ENCODE measurements at places on chromosomes 2 and 18. TPM values are rescaled to one million over a fixed set of nuclear protein-coding genes. Genes with fewer than 3 reads are reported as not detected.

DNA sequence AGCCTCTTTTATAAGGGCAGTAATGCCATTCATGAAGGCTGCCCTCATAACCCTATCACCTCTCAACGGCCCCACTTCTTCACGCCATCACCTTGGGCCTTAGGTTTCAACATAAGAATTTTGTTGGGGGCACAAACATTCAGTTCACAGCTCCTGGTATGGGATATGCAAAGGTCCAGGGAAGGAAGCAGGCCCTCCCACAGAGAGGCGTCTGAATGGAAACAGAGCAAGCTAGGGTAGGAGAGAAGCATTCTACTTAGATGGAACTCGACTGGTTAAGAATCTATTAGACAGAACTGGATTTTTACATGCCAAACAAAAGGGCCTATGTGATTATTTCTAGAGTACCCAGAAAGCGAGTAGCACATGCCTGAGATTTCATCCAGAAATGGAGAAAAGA, 42.8 kb downstream of the PROKR1 start:
- no peak for DNase-seq

- no peak for DNase-seq
Measured at GRCh38 chr2:196200557-196200956, 29.2 kb upstream of the STK17B start.

- DNase-seq, result no peak
Measured at GRCh38 chr2:65952966-65953761, 481.8 kb upstream of the MEIS1 start.

- DNase-seq, result no peak
Measured at GRCh38 chr2:219612577-219613286, 14.7 kb upstream of the SLC4A3 start.

DNA sequence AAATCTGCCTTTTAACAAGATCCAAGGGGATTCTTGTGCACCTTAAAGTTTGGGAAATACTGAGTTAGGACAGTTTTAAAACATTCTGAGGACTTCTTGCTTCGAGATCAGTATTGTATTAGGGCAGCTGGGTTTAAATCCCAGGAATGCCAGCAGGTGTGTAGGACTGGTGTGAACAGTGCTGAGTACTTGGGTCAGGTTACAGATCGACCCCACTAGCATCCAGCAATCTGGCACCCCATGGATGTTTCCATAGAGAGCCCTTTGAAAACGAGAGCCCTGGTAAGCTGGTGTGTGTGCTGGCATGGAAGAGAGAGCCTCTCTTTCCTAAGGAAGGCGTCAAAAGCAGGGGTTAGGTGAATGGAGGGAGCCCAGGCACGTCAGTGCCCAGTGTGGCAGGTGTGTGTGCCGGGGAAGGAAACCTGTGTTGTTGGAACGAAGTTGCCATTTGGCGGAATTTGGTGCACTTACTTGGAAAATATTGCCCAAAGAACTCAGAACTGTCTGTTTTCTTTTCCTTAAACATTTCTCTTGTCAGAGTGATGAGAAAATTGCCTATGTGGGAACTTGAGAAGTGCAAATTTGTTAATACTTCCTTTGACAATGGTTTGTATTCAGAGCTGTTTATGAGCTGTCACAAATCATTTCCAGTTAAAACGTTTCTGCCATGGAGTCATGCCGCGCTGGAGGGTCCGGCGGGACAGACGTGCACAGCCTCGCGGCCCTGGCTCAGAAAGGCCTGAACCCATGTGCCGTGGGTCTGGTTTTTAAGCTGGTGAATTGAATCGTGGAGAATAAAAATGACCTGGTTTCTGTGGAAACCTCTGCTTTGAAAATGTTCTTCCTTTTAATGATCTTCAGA, 38.1 kb downstream of the LDLRAD4 start:
- DNase-seq, result no peak

GRCh38 chr2:196873511-196873910, 53.0 kb downstream of the PGAP1 start:
- no peak for DNase-seq

DNA sequence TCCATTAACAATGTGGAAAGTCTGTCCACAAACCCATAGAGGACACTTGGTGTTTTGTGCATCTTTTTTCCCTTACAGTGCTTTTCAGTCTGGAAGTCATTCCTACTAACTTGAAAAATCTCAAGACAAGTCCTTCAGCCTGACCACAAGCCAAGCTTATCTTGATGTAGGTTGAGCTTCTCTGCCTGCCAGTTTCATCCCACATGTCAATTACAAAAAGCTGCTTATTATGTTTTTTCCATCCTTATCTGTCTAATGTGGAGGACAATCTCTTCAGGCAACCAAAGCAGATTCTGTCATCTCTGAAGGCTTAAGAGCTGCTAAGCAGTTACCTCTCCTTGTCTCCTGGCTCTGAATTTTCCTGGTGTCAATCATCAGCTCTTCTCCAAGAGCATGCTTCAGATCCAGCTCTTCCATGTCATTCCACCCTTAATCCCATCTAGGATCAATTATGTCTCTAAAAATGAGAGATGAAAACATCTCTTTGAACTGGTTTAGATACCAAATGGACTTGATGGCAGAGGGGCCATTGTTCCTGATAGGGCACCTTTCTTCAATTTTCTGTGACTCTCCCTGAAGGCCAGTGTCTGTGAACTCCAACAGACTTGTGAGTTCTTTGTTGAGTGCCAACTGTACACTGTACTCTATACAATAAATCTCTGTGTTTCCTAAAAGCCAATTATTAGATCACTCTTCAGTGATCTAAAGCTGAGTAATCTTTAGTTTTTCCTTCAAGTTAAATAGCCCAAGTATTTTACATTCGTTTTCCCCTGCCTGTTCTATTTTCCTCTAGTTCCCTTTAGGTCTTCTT, 208.6 kb downstream of the RBM43 start:
- DNase-seq, result no peak

- DNase-seq, result no peak
Measured at GRCh38 chr2:200100027-200100426, 144.6 kb downstream of the MAIP1 start.

DNA sequence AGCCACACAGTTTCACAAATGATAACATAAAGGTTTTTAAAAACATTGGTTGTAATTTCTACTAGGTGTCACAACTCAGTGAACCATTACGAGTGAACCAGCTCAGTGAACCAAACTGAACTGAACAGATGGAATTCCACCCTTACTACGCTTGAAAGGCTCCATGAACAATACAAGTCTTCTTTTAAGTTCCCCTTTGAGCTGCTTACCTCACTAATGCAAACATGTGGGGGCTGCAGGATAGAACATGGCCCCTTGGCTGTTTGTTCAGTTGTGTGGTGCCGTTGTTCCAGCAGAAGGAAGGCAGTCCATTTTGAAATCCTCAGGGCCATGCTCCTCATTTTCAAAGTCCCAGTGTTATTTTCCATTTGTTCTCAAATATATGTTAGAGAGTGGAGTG, 30.7 kb upstream of the KLHL14 start:
- DNase-seq, result no peak

GRCh38 chr2:234261736-234262135, 211.2 kb downstream of the SPP2 start:
- DNase-seq, result peak; percentile 88

- peak; percentile 97 for DNase-seq
Measured at GRCh38 chr2:19711470-19712372, 190.1 kb downstream of the TTC32 start.

DNA sequence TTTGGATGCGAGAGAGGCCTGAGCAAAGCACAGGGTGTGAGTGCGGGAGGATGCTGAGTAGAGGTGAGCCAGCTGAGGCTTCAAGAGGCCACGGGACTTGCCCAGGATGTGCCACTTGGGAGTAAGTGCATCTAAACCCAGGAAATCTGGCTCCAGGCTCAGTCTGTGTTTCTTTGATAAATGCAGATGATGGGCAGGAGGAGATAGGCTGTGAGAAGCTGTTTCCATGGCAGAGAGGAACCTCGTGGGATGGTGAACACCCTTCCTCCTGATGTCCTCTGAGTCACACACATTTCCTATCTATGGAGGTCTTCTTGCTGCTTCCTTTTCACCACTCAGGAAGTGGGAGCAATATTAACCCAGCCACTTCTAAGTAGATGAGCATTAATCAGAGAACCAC, 38.4 kb upstream of the CELF4 start:
- DNase-seq, result no peak

- no peak for DNase-seq
Measured at GRCh38 chr2:170514140-170514539, 201.0 kb upstream of the SP5 start.

DNA sequence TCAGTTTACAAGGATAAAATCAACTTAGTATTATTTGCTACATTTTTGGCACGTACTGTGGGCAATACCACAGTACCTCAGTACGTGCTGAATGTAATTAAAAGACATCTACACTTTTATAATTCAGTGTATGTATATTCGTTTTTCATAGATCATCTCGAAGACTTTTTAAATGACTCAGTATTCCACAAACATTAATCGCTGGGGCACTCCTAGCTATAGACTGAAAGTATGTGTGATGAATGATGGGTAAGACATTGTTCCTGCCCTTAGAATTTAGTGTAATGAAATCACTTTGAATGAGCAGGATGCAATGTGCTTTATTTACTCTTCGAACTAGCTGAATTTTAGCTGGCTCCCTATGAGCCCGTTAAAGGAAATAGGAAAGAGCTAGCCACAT, 245.6 kb upstream of the RASGRP3 start:
- no peak for DNase-seq

DNA sequence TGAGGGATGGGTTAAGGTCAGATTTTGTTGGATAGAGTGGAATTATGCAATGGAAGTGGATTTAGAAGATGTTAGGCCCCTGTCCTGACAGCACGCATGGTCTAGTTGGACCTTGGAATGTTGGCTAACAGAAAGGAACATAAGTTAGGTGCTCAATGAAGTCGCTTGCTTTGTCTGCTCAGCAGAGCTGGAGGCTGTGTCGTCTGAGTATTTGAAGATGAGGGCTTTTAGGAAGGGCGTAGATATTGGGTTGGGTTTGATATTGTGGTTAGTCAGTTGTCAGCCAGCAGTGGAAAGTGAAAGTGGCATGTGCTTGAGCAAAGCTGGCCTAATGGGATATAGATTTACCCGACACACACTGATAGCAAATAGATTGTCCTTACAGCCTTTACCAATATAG, 239.3 kb downstream of the PRKCE start:
- no peak for DNase-seq

DNA sequence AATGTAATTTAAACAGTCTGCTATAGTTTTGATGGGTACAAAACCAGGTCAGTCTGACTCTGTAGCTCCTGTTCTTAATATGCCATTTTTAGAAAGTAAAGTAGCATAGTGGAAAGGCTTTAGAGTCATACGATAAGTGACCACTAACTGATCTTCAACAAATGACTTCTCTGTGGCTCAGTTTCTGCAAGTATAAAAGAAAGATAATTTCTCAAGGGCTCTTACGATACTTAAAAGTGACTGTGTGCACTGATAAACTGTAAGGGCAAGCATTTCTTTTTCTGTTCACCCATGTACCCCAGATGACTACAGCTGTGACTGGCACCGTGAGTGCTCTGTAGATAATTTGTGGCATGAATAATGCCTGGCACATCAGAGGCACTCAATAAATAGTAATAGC, 178.7 kb downstream of the LCLAT1 start:
- DNase-seq, result no peak

DNA sequence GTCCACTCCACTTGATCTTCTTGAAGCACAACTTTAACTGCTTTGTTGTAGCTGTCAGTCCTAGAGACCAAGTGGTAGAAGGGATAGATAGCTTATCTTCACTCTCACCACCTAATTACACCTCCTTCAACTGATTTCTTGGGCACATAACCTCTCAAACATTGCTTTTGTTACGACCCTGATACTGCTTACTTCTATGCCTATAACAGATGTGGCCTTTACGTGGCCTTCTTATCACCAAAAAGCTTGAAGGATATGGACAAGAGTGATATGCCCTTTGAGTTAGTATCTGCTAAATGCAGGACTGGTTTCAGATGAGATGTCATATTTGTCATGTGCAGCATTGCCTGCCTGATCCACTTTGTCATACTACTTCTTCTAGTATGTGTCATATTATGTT, 847.2 kb downstream of the TDRD15 start:
- no peak for DNase-seq

GRCh38 chr18:12779456-12779855, 76.6 kb downstream of the PSMG2 start:
- no peak for DNase-seq

GRCh38 chr18:22191923-22192322, 22.5 kb downstream of the GATA6 start:
- DNase-seq, result no peak

GRCh38 chr18:8996771-8997432, 105.6 kb upstream of the NDUFV2 start:
- DNase-seq, result no peak

DNA sequence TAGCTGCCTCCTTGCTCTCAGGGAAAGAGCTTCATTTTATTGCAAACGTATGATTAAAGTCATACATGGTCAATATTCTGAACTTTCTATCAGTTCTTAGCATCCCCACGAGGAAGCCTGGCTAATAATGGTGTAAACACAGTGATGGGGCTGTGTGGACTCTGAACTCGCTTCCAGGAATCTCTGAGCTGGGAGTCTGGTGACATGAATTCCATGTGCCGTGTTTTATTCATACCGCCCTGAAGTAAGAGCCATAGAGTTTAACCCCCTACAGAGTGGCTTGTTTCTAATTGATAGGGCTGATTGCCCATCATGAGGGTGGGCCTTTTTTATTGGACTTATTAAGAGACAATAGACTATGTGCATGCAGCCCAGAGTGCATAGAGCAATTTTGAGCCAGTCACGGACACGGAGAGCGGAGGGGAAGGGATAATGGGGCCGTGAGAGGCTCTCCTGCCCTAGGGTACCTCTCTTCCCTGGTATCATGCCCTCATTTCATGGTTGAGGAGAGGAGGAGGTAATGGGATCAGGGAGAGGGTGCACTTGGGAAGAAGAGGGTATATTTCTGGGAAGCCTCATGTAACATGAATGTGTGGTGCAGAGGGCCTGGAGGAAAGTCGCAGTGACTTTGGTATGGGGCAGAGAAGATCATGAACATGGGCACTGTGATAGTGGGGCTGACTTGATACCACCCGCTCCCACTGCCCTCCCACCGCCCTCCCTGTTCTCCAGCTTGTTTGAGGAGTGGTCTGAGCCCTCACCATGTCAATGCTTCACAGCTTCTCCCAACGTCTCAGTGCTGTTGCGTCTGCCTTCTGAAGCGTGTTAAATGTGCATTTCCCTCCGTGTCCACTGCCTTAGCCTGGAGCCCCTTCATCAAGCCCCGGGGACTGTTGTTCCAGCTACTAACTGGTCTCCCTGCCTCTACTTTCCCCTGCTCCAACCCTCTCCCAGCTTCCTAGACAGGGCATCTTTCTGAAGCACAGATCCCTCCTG, 73.2 kb downstream of the IL1R2 start:
- no peak for DNase-seq

CAMKMT gene
- 12.1 TPM for total RNA-seq

ZNF385B gene
- 1.2 TPM for total RNA-seq

IL37 gene
- not detected for total RNA-seq

ARHGAP15 gene
- not detected for total RNA-seq

CKAP2L gene
- 0.83 TPM for total RNA-seq

TWIST2 gene
- 13.7 TPM for total RNA-seq

EHD3 gene
- 39.4 TPM for total RNA-seq

SKOR2 gene
- not detected for total RNA-seq

FSHR gene
- not detected for total RNA-seq

WDFY1 gene
- 65.3 TPM for total RNA-seq

DRC1 gene
- total RNA-seq, result 0.33 TPM

MRPL53 gene
- total RNA-seq, result 77.6 TPM

MOCOS gene
- 17.3 TPM for total RNA-seq

KCNJ13 gene
- total RNA-seq, result under 0.01 TPM

C2orf78 gene
- not detected for total RNA-seq

GPR75 gene
- total RNA-seq, result 4.7 TPM
